Right lung (tissue), 10 donors: ENCODE measurements at places on chromosomes 2 and 18. TPM values are rescaled to one million over a fixed set of nuclear protein-coding genes. Genes with fewer than 3 reads are reported as not detected.

DNA sequence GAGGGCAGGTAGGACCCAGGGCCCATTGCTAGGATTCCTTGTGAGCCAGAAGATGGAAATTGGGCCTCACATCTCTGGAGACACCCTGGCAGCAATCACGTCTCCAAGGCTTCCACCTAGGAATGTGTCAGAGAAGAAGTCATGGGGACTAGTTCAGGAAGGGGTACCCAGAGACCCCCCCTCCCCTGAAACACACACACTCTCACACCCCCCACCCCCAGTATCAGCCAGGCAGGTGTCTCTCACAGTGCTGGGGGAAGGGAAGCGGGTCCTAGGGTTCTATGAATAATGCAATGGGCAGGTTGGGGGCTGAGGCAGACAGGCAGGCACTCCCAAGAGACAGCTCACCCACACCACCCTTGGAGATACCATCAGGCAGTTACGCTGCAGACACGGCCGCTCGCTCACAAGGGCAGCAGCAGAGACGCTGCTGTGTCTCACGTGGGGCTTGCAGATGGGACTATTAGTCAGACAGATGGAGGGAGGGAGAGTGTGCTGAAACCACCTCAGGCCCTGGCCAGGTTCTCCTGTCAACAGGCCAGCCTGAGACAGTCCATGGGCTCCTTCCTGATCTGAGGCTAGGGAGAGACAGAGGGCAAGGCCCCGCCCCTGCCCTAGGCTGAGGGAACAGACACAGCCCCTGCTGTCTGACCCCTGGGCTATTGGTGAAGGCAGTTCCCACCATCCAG lies 134.6 kb downstream of the CYP26B1 start:
- DNase-seq = no peak

- DNase-seq = no peak
Measured at GRCh38 chr2:55056024-55056521, 5.8 kb upstream of the RTN4 start.

DNA sequence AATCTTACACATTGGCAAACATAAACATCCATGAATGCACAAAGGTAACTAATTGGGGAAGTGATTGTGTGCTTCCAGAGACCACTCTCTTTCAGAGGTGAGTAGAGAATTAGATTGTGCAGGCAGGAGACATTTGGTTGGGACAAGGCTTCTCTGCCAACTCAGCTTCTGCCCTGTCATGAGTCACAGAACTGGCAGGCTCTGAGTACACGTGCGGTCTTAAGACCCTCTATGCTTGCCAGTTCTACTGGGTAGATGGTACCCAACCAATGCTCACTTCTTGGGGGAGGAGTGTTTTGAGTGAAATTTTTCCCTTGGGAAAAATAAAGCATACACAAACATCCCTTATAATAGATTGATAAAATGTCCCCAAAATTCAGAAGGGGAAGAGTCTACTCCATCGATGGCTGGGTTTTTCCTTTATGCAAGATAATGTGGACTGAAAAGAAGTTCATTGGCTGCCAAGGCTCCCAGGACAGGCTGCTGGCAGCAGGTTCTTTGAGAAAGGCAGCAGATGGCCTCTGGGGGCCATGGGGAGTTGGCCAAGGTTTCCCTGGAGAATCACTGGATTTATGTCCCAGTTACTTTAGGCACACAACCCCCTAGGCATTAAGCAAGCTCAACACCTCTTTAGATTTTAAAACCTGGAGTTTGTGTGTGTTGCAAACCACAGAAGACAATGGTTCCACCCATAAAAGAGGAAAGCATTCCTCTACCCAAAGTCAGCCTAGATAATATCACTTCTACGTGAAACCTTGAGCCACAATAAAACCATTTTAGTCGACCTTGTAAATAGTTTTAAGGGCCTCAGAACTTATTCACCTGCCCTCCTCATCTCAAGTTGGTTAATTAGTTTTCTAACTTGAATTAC lies 417.0 kb downstream of the TXNL1 start:
- no peak for DNase-seq

DNA sequence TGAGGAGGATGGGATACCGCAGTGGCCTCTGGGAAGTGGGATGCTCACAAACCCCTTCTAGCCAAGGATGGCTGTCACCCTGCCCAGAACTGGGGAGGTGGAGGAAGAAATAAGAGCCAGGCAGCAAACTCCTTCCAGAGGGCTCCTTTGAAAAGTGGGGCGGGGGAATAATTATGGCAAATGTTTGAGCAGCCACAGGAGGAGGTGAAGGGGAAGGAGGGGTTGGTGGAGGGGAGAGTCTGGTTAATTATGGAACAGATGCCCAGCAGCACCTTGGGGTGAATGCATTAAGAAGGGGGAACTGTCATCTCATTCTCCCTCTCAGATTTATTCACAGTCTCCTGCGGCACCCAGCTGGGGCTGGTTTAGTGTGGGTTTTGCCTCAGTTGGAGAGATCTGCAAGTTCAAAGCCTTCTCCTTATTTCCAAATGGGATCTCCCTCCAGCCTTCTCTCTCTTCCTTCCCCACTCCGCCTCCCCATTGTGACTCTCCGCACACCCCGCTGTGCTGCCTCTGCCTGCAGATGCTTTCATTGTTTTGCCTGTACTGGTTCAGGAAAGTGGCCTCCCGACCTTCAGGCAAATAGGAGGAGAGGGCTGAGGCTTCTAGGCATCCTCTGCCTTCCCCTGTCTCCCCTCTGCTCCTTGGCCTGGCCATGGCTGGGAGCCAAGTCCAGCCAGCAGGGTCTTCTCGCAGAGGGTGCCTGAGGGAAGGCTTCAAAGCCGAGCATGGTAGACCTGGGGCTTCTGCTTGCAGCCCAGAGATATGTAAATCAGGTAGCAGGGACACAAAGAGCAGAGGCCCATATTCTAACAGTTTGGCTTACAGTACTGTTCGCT lies 457.2 kb upstream of the MEX3C start:
- no peak for DNase-seq

DNA sequence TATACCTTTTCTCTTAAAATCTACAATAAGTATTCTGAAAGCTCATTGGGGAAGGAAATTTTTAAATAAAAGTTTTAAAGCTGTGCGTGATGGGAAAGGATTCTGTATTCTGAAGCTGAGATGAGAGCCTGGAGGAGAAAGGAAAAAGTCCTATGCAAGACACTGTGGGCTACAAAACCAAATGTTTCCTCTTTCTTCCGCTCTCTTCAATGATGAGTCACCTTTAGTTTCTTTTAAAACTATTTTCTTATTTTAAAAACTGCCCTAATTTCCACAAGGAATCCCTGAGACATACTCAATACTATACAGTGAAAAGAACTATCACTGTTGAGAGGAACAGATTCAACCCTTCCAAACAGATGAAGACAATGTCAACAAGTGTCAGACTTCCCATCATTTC lies 87.4 kb downstream of the INO80D start:
- DNase-seq = no peak

The SLC9A4 gene
- not detected for polyA plus RNA-seq
